NCI-H526 (cell line): ENCODE measurements at places on chromosomes 3 and 15.

DNA sequence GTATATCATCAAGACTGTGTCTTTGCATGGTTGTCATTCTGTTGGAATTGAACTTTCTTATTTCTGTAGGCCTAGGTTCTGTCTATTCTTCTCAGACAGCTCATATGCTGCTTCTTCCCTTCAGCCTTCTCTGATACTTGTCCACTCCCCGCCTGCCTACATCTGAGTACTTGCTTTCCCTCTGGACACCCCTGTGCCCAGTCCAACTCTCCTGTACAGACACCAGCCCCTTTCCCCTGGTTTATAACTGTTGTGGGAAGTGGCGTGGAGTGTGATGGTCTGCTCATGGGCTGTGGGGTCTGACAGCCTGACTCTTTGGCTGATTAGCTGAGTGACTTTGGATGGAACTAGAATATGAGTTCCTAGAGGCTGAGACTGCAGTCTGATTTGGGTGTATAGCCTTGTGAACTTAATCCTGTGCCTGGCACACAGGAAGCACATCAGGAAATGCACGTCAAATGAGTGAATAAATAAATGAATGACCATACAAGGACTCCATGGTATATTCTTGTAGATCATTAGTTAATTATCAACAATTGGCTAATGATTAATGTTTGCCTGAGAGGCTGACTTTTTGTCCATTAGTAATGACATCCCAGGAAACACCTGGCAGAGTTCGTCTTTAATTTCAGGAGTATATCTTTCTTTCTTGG, 11.8 kb downstream of the CACNA1D start:
- no peak for DNase-seq

GRCh38 chr3:10244009-10244408, 4.2 kb upstream of the TATDN2 start:
- no peak for DNase-seq

DNA sequence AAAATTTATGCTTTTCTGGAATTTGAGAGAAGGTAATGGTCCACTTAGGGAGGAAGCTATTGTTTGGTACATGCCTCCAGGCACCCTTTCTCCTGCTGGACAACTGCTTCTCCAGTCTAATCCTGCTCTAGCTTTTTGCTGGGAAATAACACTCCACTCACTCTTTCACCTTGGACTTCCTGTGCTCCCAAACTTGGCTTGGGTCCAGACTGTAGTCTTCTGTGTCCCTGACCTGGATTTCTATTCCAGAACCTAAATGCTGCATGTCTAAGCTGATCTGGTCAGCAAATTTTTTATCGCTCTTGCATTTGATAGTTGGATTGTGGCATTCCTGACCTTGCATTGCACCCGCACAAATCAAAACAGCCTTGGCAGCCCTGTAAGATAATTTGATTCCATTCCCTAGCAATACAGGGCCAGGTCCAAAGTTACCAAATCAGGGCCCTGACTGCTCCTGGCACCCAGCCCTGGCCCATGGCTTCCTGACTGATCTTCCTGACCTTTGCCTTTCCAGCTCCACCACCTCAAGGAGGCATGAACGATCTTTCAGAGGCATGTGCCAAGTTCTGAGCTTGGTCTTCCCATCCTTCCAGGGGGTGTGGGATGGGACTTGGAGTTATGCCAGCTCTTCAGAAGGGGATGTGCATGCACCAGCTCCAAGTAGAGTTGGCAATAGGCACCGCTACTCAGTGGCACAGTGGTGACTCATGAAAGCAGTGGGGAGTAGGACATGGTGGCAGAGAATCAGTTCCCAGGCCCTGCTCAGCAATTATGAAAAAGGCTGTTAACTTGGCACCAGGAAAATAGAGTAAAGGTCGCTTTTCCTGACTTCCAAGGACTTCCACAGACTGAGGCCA, 43.9 kb upstream of the GOLGA8J start:
- no peak for DNase-seq

- DNase-seq, result peak; percentile 46
Observed at GRCh38 chr15:77186594-77187011, 115.7 kb upstream of the TSPAN3 start.

DNA sequence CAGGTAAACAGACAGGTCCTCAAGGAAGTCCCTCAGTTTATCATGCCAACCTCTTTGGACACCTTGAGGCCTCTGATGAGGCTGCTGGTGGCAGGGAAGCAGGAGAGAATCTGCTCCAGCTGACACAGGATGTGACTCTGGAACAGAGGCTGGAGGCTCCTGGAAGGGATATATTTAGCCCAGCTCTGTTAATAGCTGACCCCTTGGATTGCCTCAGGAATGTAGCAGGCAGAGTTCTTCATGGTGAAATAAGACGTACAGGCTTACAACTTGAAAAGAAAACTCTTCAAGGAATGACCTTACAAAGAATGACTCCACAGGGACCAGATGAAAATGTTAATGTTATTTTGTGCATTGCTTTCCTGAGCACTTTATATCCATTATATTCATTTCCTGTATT, 90.5 kb downstream of the AQP9 start:
- no peak for DNase-seq

- no peak for DNase-seq
Observed at GRCh38 chr3:169334991-169335390, 328.5 kb downstream of the MECOM start.

DNA sequence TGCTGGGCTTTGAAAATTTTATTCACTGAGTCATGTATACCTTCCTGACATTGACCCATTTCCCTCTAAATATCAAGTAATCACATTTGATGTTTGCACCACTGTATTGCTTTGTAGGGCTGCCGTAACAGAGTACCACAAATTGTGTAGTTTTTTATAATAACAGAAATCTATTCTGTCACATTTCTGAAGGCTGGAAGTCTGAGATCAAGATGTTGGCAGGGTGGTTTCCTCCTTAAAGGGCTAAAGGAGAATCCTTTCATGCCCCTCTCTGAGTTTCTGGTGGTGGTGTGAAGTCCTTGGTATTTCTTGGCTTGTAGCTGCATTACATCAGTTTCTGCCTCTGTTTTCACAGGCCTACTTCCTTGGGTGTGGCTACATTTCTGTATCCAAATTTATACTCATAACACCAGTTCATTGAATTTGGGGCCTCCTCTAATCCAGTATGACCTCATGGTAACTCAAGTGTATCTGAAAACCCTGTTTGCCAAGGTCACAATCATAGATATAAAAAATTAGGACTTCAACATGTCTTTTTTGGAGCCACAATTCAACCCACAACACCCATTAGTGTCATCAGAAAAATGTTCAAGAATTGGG, 29.1 kb upstream of the ST6GAL1 start:
- no peak for DNase-seq

DNA sequence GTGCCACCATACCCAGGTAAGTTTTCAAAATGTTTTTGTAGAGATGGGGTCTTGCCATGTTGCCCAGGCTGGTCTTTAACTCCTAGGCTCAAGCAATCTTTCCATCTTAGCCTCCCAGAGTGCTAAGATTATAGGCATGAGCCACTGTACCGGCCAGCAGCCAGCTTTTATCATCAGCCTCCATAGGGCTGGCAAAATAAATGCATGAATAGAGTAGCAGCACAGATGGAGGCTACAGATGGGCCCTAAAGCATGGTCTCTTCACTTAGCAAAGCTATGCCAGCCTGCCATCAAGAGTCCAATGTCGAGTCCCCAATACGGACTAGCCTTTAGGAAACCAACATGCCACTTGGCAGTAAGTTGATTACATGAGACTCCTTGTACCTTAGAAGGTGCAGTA, 63.8 kb downstream of the CNTN3 start:
- DNase-seq, result no peak

DNA sequence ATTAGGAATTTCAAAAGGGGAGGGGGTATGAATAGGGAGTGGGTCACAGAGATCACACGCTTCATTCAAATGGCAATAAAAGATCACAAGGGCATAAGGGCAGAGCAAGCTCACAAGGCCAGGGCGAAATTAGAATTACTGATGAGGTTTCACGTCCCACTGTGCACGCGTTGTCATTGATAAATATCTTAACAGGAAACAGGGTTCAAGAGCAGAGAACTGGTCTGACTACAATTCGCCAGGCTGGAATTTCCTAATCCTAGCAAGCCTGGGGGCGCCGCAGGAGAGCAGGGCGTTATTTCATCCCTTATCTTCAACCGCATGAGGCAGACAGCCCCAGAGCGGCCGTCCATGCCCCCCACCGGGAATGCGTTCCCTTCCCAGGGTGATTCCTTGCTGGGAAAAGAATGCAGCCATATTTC, 18.1 kb upstream of the SMCO1 start:
- DNase-seq, result no peak

DNA sequence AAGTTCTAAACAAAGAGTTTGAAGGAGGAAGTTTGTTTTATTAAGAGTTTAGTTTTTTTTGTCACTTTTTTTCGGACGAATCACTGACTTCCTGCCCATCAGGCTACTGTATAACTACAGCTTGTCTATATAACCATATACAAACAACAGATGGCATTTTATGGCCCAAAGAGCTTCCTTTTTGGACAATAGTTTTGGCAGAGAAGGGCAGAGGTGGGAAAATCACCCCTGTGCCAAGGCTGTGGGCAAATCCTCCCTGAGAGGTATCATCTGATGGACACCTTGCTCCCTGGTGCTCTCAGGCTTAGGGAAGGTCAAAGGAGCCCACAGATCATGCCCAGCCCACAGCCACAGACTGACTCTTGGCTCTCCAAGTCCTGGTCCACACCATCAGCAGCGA, 113.4 kb downstream of the OXNAD1 start:
- no peak for DNase-seq

- no peak for DNase-seq
Observed at GRCh38 chr15:47757331-47757730, 40.0 kb downstream of the SEMA6D start.

DNA sequence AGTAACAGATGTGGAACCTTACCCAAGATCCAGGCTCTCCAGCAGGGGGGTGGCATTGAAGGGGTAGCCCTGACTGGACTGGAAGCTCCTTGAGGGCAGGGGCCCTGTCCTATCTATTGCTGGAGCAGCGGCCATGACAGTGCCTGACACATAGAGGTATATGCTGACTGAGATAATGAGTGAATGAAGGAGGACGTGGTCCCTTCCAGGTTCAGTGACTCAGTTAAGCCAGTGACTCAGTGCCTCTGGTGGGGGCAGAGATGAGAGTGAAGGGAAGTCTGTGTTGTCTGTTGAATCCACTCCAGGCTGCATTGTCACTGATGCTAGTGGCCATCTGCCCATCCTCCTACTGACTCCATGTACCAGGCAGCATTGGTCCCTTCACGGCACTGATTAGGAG, 13.0 kb upstream of the CTXND1 start:
- no peak for DNase-seq

- DNase-seq, result no peak
Observed at GRCh38 chr3:184308744-184309143, 5.7 kb upstream of the EIF4G1 start.

- no peak for DNase-seq
Observed at GRCh38 chr3:155079468-155079745, 712 bp upstream of the MME start.

DNA sequence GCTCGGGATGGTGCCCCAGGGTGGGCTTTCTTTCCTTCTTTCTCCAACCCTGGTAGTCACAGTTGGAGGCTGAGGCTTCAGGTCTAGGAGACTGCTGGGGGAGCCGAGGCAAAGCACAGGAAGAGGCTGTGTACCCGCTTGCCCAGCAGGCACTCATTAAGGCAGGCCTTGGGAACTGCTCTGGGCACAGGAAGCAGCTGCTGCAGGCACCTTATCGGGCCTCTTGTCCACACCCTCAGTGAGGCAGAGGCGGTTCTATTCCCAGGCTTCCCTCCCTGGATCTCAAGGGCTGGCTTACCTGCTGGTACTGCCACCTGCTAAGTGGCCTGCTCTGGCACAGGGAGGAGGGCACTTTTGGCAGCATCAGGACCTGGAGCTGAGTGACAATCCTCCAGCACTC, 15.8 kb upstream of the GRM2 start:
- no peak for DNase-seq

DNA sequence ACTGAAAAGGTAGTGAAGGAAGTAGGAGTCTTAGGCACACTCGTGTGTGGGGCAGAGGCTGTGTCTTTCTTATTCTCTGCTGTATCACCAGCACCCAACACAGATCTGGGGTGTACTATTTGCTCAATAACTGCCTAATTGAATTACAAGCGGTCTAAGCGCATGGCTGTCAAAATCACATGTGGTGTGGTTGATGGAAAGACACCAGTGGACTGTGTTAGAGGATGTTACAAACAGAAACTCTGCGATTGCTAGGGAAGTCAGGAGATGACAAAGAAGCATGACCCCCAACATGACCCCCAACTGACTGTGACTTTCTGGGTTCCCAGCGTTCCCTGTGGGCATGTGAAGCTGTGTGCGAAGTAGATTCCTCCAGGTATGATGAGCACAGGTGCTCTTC, 32.0 kb downstream of the ATG7 start:
- DNase-seq, result no peak

DNA sequence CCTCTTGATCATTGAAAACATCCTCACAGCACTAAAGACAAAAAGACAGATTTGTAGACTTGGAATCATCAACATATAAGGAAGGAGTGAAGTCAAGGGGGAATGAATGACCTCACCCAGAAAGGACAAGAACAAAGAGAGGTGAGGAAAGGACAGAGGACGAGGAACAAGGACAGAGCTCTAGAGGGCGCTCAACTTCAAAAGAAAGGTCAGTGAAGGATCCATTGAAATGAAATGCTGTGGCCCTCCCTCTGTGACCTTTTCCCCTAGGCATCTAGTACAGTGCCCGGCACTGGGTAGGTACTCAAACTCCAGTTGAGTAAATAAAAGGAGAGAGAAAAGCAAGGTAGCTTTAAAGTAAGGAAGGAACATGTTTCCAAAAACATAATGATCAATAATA, 2.6 kb downstream of the ATP8B4 start:
- DNase-seq, result no peak

DNA sequence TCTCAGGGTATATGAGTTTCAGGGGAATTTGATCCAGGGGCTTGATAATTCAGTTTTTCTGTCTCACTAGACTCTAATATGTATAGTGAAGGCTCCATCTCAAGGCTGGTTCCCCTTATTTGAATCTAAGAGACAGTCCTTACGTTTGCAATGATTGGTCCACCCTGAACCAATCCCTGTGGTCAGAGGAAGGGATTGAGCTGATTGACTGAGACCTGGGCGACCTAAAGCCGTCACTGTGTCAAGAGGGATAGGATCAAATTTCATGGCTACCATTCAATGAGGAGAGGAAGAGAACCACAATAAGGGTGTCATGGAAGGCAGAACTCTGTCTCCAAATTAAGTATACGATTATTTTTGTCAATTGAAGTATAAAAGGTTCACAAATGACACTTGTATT, 16.3 kb downstream of the NUDT16 start:
- no peak for DNase-seq

DNA sequence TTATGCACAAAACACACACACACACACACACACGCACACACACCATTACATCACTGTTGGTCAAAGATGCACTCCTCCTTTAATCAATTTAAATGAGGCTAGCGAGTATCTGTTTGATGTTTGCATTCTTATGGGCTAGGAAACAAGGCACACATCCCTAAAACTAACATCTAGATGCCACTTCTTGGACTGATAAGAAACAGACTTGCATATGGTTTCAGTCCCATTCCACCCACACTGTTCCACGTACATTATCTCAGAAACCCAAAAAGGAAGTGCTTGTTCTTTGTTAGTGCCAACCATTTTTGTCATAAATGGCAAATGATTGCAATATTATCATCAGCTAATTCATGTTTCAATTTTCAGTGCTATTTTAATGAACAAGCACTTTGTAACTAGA, 69.5 kb downstream of the CCR1 start:
- DNase-seq, result no peak

- no peak for DNase-seq
Observed at GRCh38 chr3:121750087-121750415, 510 bp upstream of the GOLGB1 start.
